ENCODE measurements at places on chromosomes 5 and 9.
A peak's percentile ranks its signal among the peaks of the same experiment; 100 is the strongest.

- peak; percentile 54 for DNase-seq
These were observed at the start of gene SEMA4D for GRCh38 chr9:89497978-89498851. SEMA4D (minus strand) TSS chr9:89498113; CDS start chr9:89405456, 92,657 bp downstream.

DNA sequence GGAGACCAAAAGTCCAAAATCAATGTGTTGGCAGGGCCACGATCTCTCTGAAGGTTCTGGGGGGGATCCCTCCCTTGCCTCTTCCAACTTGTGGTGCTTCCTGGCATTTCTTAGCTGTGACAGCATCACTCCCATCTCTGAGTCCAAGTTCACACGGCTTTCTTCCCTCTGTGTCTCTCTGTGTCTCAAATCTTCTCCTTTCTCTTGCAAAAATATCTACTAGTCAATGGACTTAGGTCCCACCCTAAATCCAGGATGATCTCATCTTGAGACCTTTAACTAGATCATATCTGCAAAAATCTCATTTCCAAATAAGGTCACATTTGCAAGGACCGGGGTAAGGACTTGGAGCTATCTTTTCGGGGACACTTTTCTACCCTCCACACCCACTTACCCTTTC lies 186.1 kb downstream of the HSD17B3 start:
- DNase-seq = no peak

GRCh38 chr5:10699987-10700386 lies 61.0 kb downstream of the DAP start:
- no peak for DNase-seq

- DNase-seq = no peak
These were observed 599 bp downstream of the RAD1 start for GRCh38 chr5:34914671-34915138.

DNA sequence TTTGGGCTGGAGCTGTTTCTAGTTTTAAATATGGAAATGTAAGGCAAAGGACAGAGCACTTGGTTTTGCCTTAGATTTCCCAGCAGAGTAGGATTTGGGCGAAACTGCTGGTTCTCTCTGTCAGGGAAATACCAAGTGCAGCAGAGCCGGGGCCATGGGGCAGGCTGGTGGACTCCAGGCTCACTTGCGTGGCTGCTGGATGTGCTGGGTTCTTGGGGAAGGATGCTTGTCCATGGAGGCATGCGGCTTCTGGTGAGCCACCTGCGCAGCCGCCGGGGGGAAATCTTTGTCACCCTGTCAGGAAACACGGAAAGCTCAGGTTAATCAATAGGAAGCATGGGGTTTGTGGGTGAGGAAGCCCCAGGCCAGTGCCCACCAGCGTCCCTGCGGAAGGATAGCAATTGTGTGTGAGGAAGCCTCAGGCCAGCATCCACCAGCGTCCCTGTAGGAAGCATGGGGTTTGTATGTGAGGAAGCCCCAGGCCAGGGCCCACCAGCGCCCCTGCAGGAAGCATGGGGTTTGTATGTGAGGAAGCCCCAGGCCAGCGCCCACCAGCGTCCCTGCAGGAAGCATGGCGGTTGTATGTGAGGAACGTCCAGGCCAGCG lies 80.1 kb downstream of the DAP start:
- no peak for DNase-seq

GRCh38 chr9:120289990-120290975 lies 289.7 kb downstream of the CDK5RAP2 start:
- DNase-seq = no peak

DNA sequence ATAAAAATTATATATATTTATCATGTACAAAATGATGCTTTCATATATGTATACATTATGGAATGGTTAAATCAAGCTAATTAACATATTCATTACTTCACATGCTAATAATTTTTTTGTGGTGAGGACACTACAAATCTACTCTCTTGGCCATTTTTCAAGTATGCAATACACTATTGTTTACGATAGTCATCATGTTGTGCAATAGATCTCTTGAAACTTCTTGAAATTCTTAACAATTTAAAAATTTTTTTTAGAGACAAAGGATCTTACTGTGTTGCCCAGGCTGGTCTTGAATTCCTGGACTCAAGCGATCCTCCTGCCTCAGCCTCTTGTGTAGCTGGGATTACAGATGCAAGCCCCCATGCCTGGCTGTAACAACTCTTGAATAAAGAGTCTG lies 45.2 kb upstream of the SHOC1 start:
- no peak for DNase-seq

DNA sequence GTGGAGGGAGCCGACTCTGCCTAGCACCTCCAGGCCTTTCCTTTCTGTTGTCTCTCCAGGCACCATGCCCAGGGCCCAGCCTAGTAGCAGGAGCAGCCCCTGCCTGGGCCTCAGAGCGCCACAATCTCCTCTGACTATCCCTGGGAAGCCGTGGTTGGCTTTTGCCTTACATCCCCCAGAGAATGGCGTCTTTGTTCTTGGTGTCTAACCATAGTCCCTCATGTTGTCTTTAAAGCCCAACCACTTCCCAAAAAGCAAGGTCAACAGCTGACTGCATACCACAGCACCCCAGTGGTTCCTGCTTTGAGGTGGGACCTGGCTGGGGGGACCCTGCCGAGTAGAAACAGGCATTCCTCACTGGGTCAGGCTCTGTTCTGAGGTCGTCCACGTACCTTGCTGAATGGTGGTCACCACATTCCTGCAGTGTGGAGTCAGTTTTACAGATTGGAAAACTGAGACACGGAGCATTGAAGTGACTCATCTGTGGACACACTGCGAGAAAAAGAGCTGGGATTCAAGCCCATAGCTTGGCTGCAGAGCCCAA lies 13.7 kb upstream of the CERCAM start:
- no peak for DNase-seq

GRCh38 chr9:128820665-128821583 lies 2.6 kb downstream of the ENDOG start:
- no peak for DNase-seq

Measured in CD4-positive, alpha-beta T cell treated with Interleukin-2 at 100 ng/mL for 4 hours (primary cell).